ENCODE measurements at places on chromosomes 2 and 18.

- DNase-seq = no peak
Measured at GRCh38 chr2:205293559-205293958, 388.7 kb upstream of the NRP2 start.

DNA sequence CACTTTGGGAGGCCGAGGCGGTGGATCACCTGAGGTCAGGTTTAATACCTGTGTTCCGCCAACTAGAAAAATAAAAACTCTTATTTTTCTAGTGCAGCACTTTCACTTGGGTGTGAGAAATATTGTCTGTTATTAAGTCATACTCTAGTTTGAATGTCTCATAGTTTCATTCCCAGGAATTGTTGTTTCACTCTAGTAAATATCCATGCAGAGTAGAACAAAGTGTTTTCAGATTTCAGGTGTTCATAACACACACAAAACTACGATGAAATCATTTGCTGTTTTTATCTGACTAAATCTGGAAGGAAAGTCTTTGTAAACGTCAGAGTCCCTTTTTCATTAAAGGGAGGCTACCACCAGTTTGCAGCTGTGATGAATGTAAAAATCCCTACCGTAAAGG is 4.0 kb downstream of the FAM117B start:
- DNase-seq = no peak

- DNase-seq = no peak
Measured at GRCh38 chr2:201500534-201500933, 49.0 kb downstream of the STRADB start.

- no peak for DNase-seq
Measured at GRCh38 chr2:186546846-186547245, 43.0 kb upstream of the ITGAV start.

GRCh38 chr2:9700109-9700495 is 69.3 kb upstream of the YWHAQ start:
- DNase-seq = no peak

DNA sequence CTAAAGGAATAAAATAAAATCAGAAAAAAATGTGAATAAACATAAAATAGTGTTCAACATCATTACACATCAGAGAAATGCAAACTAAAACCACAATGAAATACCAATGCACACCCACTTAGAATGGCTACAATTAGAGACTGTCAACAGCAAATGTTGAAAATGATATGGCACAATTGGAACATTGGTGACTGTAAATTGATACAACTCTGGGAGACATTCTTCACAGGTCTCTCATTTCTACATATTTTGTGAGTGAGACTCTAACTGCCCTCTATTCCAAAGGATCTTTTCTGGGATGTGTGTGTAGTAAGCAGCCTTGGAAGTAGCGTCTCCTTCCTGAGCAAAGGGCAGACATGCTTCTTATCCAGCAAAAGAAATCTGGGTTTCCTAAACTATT is 323.0 kb downstream of the FBXO15 start:
- DNase-seq = no peak

GRCh38 chr2:11597538-11598225 is 63.8 kb downstream of the GREB1 start:
- no peak for DNase-seq

GRCh38 chr18:63936156-63936931 is 12.8 kb upstream of the HMSD start:
- DNase-seq = no peak

DNA sequence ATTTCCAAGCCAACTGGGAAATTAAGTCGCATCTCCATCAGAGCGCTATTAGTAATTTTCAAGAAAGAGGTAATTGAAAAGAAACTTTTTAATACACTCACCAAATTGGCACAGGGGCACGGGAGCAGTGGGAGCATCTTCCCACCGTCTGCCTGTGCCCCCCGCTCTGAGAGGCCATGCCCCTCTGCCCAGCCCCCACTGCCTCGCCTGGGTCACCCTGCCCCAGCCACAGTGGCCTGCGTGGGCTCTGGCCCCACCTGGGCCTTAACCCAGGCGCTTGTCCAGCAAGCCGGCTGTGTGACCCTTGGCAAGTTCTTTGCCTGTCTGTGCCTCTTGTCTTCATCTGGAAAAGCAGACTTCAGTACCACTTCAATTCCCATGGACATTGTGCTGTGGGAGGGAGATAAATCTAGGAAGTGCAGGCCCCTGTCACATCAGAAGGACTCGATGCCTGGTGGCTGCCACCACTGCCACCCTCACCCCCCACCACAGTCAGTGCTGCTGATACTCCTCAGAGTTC is 31.9 kb downstream of the GLI2 start:
- DNase-seq = no peak

- no peak for DNase-seq
Measured at GRCh38 chr2:235588750-235589149, 94.9 kb downstream of the AGAP1 start.

DNA sequence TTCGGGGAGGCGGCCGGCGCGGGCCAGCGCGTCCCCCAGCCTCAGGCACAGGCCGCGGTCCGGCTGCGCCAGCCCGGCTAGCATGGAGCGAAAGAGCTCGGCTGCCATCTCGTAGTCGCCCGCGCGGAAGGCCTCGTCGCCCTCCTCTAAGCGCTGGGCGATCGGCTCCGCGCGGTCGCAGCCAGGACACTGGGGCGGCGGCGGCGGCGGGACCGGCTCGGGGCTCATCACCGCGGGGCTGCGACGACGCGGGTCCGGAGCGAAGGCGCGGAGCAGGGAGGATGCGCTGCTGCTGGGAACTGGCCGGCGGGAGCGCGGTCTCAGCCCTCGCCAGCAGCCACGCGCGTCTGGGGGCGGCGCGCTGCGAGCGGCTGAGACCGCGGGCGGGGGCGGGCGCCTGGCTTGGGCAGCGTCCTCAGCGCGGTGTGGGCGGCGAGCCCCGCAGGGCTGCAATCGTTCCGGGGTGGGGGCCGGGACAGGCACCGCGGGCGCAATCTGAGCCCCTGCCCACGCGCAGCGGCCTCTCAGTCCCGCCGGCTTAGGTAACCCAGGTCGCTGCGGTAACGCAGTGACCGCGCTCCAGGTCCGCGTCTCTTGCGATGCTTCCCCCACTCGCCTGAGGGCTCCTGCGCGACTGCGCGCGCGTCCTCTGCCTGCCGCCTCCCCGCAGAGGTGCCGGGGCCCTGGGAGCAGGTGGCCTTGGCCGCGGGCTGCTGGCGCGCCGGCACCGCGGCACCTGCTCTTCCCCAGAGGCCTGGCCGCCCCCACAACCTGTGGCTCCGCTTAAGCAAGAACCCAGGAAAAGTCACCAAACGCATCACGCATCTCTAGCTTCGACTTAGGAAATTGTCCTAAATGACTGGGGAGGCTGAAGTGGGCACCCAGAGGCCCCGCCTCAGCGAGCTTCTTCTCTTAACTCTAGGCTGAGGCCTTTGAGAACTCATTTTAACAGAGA is at the start of gene LONRF2:
LONRF2 (minus strand) TSS at position 636 of the 955 bp plus-strand sequence; CDS start at position 228, 408 bp downstream.
- peak; percentile 76 for DNase-seq

DNA sequence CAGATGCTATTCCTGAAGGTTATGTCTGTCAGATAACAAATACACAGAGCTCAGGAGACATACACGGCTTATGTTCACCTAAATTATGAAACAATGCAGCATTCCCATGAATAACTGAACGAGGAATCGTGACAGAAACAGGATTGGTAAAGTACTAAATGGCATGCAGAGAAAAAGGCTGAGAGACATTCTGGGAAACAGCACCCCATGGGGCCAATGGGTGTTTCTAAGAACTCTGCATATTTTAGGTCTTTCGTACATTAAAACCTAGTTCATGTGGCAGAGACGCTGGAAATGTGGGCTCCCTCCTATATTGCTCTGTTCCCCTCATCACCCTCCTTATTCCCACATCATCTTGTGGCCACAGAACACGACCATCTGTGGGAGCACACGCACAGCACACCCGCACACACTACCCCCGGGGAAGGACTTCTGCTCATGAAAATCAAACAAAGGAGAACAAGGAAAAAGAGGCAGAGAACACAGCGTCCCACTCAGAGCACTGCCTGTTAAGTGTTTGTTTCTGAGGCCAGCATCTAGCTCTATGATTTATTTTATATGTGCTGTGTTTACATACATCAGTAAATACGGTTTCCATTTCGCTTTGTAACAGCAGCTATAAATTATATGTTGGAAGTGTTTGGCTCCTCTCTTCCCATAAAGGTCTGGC is 143.6 kb downstream of the AFF3 start:
- DNase-seq = no peak

GRCh38 chr2:229856413-229856812 is 65.4 kb downstream of the TRIP12 start:
- no peak for DNase-seq

DNA sequence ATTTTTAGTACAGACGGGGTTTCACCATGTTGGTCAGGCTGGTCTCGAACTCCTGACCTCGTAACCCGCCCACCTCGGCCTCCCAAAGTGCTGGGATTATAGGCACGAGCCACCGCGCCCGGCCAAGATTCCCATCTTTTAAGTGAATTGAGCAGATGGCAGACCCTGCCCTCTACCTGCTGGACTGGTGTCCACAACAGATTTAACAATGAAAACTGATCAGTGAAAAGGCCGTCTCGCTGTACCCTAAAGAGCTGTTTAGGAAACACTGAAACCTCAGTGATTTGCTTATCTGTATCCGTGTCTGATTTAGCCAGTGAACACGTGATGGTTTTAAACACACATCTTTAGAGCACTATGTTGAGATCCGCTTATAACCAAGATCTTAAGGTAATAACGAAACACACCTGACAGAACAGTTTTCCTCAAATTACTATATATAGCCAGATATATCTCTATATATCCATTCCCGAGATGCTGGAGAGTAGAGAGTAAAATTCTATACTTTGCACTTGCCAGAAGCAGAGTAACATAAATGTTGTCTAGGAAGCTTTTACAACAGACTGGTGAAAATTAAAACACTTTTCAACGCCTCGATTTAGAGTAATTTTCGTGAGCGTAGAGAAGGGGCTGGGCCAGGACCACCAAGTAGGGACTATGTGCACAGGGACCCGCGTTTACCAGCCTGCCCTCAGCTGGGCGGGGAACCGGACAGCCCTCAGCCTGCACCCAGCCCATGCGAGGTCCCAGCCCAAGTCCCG is 594 bp downstream of the FAM161A start:
- DNase-seq = peak; percentile 47

- DNase-seq = no peak
Measured at GRCh38 chr2:66270247-66270646, 164.7 kb upstream of the MEIS1 start.

GRCh38 chr2:61109291-61109690 is 43.6 kb downstream of the SANBR start:
- DNase-seq = no peak

DNA sequence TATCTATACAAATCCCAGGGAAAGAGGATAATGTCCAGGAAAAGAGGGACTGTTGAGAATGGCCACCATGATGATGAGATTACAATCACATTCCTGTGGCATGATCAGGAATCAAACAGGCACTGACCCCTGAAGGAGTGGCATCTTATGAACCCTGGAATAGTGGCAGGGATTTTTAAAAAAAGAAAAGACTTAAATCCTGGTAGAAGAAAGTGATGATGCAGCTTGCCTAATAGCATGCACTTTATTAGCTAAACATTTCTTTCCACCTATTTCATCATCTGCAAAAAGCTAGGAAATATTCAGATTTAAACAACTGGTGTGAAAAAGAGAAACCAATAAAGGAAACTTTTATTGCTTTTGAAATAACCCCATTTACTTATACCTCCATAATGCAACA is 87.2 kb upstream of the FSHR start:
- no peak for DNase-seq

DNA sequence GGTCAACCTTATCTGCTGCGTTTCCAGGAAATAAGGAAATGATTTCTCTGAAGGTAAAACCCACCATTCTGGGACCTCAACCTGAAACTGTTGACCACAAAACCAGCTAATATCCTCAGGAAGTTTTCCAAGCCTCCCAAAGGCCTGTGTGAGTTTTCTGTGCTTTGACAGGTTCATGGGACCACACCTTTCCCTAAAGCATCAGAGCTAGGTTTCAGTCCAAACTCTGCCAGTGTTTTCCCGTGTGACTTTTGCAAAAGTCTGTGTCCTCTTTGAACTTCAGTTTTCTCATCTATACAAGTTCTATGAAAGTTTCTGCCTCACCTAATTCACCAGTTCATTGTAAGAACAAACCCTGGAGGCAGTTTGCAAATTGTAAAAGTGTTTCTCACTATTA is 39.8 kb downstream of the VSNL1 start:
- no peak for DNase-seq

- no peak for DNase-seq
Measured at GRCh38 chr2:54054271-54054670, 61.1 kb upstream of the ACYP2 start.

DNA sequence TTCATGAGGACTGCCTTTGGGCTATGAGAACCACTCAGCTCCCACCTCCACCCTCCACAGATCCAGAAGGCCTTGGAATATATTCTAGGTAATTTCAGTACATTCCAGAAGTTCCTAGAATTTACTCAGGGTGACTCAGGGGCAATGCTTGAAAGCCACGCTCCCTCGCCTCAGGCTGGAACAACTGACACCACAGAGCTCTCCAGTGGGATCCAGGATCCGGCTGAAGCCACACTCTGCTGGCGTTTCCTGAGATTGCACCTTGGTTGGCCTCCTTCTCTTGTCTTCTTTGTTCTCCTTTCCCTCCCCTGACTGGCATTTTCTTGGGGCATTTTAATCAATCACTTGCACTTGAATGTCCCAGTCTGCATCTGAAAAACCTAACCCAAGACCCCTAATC is 92.6 kb upstream of the KCNE4 start:
- no peak for DNase-seq

GRCh38 chr2:193556766-193557470 is 1362.2 kb upstream of the TMEFF2 start:
- DNase-seq = no peak

- peak; percentile 96 for DNase-seq
Measured at GRCh38 chr2:8525582-8526402, 156.1 kb upstream of the ID2 start.
